ENCODE measurements at places on chromosomes 6 and 20. TPM values are rescaled to one million over a fixed set of nuclear protein-coding genes. Genes with fewer than 3 reads are reported as not detected.

The ZSCAN31 gene
- 3.6 TPM for polyA plus RNA-seq

The ME1 gene
- 4.2 TPM for polyA plus RNA-seq

The DEFB119 gene
- polyA plus RNA-seq, result not detected

The MEP1A gene
- 39.1 TPM for polyA plus RNA-seq

The BPIFA1 gene
- not detected for polyA plus RNA-seq

The ZNF311 gene
- polyA plus RNA-seq, result 1.4 TPM

The SRSF12 gene
- polyA plus RNA-seq, result not detected

The SNHG17 gene
- polyA plus RNA-seq, result 9.0 TPM

The SPAG4 gene
- 4.1 TPM for polyA plus RNA-seq

The PPP1R3D gene
- polyA plus RNA-seq, result 3.4 TPM

The SLC22A16 gene
- polyA plus RNA-seq, result not detected

The PRIM2 gene
- polyA plus RNA-seq, result 3.6 TPM

The EPPIN gene
- not detected for polyA plus RNA-seq

The GSTA1 gene
- 0.10 TPM for polyA plus RNA-seq

The NOX3 gene
- polyA plus RNA-seq, result not detected

The MUC22 gene
- polyA plus RNA-seq, result not detected

The IP6K3 gene
- polyA plus RNA-seq, result 0.46 TPM

The CALHM5 gene
- polyA plus RNA-seq, result 0.23 TPM

The PRL gene
- not detected for polyA plus RNA-seq

The DDX27 gene
- polyA plus RNA-seq, result 16.8 TPM

The LGSN gene
- 0.12 TPM for polyA plus RNA-seq

The TAB2 gene
- polyA plus RNA-seq, result 33.4 TPM

The CMTR1 gene
- 4.2 TPM for polyA plus RNA-seq

The PTGIS gene
- polyA plus RNA-seq, result 12.0 TPM

The DEFB116 gene
- polyA plus RNA-seq, result not detected

The MAS1 gene
- polyA plus RNA-seq, result not detected

The ZMYND8 gene
- polyA plus RNA-seq, result 23.2 TPM

The TCP1 gene
- polyA plus RNA-seq, result 114 TPM

The ZBTB22 gene
- polyA plus RNA-seq, result 11.3 TPM

The PDYN gene
- not detected for polyA plus RNA-seq

The SALL4 gene
- polyA plus RNA-seq, result 0.12 TPM

The INSM1 gene
- 0.80 TPM for polyA plus RNA-seq

The CST1 gene
- polyA plus RNA-seq, result 0.48 TPM

The TRIM38 gene
- polyA plus RNA-seq, result 10.2 TPM

The HLA-F gene
- 43.2 TPM for polyA plus RNA-seq

The C20orf202 gene
- polyA plus RNA-seq, result not detected

The ZNF165 gene
- 3.0 TPM for polyA plus RNA-seq

The MYB gene
- 22.0 TPM for polyA plus RNA-seq

The SOX4 gene
- 5.4 TPM for polyA plus RNA-seq

The ABHD16B gene
- 0.44 TPM for polyA plus RNA-seq

The SAPCD1 gene
- polyA plus RNA-seq, result 1.2 TPM

The PEX3 gene
- polyA plus RNA-seq, result 6.5 TPM

The LIN28B gene
- not detected for polyA plus RNA-seq

The GRM4 gene
- polyA plus RNA-seq, result not detected

The HDGFL1 gene
- polyA plus RNA-seq, result not detected

The SLC22A7 gene
- polyA plus RNA-seq, result not detected

The HNF4A gene
- polyA plus RNA-seq, result 124 TPM

The LRRC1 gene
- 50.4 TPM for polyA plus RNA-seq

The SNAP25 gene
- polyA plus RNA-seq, result 0.60 TPM

The SIRPD gene
- polyA plus RNA-seq, result not detected

The SLC16A10 gene
- polyA plus RNA-seq, result 0.23 TPM

The MOG gene
- not detected for polyA plus RNA-seq

The CST2 gene
- polyA plus RNA-seq, result 0.28 TPM

The GFRAL gene
- polyA plus RNA-seq, result not detected
